ENCODE measurements at places on chromosomes 2 and 18.

- no peak for DNase-seq
Measured at GRCh38 chr2:8170552-8171327, 511.1 kb upstream of the ID2 start.

DNA sequence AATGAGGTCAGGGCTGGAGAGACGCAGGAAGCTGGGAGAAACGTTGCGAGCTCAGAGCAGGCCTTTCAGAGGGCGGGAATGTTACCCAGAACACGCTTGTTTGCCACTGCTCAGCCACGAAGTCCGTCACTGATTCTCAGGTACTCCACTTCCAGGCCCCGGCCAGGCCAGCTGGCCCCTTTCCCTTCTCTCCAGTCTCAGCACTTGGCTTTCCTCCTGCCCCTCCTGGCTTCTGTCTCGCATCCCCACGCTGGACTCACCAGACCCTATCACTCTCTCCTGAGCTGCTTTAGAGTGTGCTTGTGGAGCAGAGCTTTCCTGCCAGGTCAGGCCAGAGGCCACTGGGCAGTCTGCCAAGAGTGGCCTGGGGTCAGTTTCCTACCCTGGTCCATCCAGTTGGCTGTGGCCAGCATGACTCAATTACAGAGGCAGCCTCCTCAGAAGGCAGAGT lies 151.4 kb downstream of the TWIST2 start:
- no peak for DNase-seq

DNA sequence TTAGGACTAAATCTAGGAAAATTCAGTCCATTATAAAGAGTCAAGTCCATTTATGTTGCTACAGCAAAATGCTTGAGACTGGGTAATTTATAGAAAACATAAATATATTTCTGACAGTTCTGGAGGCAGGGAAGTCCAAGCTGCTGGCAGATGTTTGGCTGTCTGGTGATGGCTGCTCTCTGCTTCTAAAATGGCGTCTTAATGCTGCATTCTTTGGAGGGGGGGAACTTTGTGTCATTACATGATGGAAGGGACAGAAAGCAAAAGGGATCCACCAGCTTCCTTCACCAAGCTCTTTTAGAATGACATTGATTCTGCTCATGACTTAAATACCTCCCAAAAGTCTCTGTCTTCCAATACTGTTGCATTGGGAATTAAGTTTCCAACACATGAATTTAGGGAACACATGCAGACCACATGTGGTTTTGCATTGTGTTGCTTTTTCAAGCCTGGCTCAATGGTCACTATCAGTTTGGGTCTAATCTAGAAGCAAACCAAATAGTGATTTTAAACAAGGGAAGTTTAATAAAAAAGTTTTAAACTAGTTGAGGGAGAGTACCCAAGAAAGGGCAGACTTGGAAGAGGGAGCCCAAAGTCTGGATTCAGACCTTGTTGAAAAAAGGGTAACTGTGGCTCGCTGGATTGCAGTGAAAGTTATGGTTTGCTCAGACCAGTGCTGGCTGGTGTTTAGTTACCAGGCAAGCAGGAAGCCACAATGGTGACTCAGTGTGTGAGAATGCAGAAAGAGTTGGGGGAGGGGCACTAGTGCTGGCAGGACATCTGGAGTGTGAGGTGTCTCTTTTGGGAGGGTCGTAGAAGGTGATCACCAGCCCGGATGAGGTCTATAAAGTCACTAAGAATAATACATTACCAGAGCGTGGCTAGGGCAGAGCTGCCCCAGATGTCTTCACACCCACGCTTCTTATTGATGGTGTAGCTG lies 30.8 kb downstream of the C18orf54 start:
- DNase-seq = peak; percentile 76

- DNase-seq = no peak
Measured at GRCh38 chr2:170737821-170738220, 22.7 kb downstream of the SP5 start.

DNA sequence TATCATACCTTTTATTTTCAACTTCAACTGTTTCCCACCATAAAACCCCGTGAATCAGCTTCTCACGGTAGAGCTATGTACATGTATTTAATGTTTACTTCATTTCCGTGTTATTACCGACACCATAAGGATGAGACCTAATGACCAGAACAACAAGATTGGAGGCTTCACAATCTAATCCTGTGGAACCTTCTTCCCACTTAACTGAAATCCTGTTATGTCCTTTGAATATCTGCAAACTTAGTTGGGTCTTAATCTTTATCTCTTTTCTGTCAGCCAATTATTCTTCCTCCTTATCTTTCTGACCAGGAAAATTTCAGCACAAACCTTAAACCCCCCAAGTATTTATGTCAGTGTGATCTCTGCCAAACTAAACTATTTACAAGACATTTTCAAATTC lies 214.4 kb downstream of the TMX3 start:
- no peak for DNase-seq

Data from hematopoietic multipotent progenitor cell treated with erythropoietin and hydrocortisone succinate and interleukin-3 and kit ligand, for 6 days (in vitro differentiated cells).